ENCODE measurements at places on chromosomes 1 and 21.

GRCh38 chr1:22635436-22635835, 992 bp upstream of the C1QA start:
- no peak for DNase-seq

DNA sequence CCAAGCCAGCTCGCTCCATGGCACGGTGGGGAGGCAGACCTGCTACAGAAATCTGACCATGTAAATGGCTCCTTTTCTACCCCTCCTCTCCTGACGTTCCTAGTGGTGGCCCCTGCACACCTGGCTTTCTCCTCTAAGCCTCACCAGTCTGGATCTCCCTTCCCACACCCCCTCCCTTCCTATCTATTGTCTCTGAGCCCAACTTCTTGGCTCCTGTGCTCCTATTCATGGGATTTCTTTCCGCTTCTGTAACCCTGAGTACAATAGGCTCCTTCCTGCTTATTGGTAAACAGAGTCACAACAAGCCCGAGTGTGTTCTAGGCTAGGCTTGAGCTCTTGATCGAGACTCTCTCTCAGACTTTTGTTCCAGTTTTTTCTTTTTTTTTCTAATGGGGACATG, 17.6 kb downstream of the OPTC start:
- DNase-seq, result no peak

DNA sequence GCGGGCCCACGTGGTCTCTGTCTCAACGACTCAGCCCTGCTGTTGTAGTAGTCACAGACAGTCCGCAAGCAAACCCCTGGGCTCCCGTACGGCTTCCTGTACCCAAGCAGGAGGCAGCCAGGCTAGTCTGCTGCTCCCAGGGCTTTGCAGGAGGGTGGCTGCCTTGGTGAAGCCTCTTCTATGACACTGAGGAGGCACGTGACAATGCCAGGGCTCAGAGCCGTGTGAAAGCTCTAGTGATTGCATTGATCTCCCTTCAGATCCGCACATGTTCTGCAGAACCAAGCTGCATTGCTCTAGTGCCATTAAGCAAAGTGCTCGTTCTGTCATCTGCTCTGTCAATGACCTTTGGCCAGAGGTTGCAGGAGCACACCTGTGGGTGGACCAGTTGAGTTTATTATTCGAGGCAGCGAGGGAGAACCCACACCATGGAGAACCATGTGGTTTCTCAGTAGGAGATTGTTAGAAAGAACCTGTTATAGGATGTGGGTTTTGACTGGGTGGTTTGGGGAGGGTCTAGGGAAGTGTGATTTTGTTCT, 18.0 kb downstream of the UMODL1 start:
- DNase-seq, result no peak

DNA sequence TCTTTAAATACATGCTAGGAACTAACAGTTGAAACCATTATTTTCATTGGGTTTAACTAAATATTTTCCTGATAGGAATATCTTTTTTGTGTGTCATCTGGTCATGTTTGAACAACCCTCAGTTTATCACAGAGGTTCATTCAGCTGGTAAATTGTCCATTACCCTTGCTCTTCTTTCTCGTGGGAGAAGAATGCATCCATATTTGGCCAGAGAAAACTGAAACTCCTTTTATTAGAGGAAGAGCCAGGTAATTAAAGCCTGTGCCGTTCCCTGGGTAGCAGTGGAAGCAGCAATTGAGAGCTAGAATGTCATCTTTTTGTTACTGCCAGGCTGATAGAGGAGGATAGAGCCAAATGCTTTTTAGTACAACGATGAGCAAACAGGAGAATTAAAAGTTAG, 587.2 kb upstream of the ZRANB2 start:
- DNase-seq, result no peak

DNA sequence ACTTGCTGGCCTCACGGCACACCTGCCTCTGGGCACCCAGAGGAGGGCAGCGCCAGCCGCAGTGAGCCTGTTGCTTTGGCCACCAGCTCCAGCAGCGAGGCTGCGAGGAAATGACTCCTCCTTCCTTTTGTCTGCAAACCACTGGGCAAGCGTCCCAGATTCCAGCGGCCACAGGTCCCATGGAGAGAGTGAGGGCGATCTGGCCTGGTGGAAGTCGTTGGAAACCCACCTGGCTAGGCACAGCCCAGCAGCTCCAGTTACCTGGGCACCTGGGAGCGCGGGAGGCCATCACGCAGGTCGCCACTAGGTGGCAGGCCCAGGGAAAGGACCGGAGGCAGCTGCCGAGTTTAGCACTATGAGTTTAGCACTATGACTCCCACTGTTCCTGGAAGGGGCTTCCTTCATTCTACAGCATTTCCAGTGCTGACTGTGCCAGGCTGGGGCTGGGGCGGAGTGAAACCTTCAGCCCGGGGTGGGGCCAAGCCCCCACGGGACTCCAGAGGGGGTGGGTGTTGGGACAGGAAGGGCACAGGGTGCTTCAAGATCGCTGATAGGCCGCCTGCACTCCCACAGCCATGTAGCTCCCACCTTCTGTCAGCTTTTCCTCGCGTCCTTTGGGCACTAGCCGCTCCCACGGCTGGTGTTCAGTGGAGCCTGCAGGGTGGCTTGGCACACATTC, 1.1 kb upstream of the ESPN start:
- no peak for DNase-seq

Measured in non-pigmented ciliary epithelial cell (primary cell).